ENCODE measurements at places on chromosomes 2 and 18.

- DNase-seq, result no peak
Measured at GRCh38 chr2:230687498-230687897, 25.1 kb upstream of the CAB39 start.

DNA sequence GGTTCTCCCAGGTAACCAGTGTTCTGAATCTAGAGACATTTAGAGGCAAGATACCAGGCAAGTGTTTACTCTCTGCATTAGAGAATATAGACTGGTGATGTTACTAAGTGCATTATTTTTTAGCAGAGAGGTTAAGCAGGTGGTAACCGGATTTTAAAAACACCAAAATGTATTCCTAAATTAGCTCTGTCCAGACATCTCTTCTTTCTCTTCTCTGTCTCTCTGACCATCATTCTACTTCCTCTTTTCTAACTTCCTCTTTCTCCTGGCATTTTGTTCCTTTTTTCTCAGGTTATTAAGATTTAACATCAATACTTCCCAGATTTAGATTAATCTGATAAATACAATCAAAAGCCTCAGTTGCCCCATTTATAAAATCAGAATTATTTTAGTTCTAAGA lies 31.7 kb upstream of the DYNC1I2 start:
- DNase-seq, result no peak

GRCh38 chr18:12534820-12535219 lies 123.1 kb downstream of the SPIRE1 start:
- no peak for DNase-seq

DNA sequence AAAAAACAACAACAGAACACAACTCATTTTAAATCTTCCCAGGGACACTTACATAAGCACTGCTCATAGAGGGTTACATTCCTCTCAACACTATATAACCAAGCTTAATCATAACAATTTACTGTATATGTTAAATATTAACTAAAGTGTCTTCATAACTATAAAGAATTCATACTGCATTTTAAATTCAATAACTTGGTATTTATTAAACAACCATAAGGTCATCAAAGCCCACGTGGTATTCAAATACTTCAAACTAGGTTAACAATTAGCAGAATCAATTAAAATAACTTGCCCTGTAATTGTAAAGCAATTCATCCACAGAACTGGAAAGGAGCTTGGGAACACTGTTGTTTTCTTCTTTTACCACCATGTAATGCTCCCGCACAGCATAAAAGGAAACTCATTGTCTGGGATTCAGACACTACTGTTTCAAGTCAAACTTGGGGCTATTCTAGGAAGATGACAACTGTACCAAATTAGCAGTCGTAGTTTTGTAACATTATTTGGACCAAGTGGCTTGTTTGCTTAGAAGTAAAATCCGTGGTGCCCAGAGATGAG lies 10.4 kb downstream of the GAREM1 start:
- DNase-seq, result no peak

GRCh38 chr2:169735623-169736022 lies 2.0 kb downstream of the KLHL23 start:
- DNase-seq, result no peak

GRCh38 chr2:68458981-68459380 lies 8.1 kb downstream of the FBXO48 start:
- no peak for DNase-seq

GRCh38 chr2:8486141-8486540 lies 195.7 kb upstream of the ID2 start:
- no peak for DNase-seq

GRCh38 chr2:29006092-29006979 lies 25.2 kb downstream of the TOGARAM2 start:
- DNase-seq, result no peak

- no peak for DNase-seq
Measured at GRCh38 chr2:7467782-7468447, 550.7 kb downstream of the RNF144A start.

- DNase-seq, result no peak
Measured at GRCh38 chr2:111705711-111706336, 178.2 kb downstream of the ANAPC1 start.

- DNase-seq, result peak; percentile 29
Measured at GRCh38 chr2:44543773-44544725, 182.3 kb downstream of the CAMKMT start.

Data from NCI-H1092 (cell line).